ENCODE measurements at places on chromosomes 3 and 15. TPM values are rescaled to one million over a fixed set of nuclear protein-coding genes. Genes with fewer than 3 reads are reported as not detected.

DNA sequence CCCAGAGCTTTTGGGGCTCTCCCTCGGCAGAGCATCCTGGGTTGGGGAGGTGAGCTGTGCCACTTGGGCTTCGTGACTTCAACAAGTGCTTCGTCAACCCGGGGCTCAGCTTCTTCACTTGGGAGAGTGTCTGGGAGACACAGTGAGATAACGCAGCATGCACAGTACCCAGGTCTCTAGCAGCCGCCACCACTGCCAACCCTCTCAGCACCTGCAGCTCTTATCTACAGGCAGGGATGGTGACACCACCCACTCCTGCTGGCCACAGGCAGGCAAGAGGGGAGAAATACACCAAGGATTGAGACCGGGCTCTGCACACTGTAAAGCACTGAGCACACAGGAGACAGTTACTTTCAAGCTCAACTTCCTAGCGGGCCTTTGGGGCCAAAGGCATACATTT, 11.6 kb downstream of the TKT start:
- peaks cover 57% of the 10 kb centered on the region for H3K4me1 ChIP-seq
- peaks cover 36% of the 10 kb centered on the region for H3K36me3 ChIP-seq
- H3K4me3 ChIP-seq: no peak overlapping the region
- no peaks in the 10 kb centered on the region for H3K27me3 ChIP-seq

Gene IL17RE
- total RNA-seq: 0.20 TPM

DNA sequence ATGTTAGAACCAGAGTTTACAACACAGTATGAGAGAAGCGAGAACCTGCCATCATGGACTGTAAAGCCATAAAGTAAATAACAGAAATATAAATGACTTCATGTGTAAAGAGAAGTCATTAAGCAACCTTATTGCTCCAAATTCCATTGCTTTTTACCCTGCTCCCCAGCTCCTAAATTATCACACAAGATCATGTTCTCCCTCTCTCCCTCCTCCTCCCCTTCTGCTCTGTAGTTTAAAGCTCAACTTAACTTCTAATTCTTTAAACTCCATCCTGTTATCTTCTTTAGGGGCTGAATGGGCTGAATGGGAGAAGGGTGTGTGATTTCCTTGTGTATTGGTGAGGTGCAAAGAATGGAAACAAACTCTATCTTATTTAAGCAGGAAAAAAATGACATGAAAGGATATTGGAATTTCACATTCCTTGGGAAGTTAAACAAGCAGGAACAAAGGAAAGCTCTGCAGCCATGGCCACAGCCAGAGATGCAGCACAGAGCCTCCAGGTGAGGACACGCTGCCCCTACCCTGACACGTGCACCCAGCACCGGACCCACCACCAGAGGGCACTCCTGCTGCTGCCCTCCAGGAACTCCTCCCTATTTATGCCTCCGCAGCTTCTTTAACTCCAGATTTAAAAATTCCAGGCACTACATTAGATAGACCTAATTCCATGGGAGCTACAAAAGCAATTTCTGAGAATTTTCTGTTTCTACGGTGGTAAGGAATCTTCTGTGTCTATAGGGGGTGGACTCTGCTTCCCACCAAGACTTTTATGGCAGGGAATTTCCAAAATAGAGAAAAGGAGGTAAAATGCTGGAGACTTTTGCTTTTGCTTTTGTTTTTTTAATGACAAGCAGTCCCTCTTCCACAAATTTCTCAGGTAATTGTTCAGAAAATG, 76.9 kb upstream of the ABI3BP start:
- H3K4me1 ChIP-seq: no peaks in the 10 kb centered on the region
- no peak overlapping the region for H3K4me3 ChIP-seq
- no peak overlapping the region for H3K27ac ChIP-seq

DNA sequence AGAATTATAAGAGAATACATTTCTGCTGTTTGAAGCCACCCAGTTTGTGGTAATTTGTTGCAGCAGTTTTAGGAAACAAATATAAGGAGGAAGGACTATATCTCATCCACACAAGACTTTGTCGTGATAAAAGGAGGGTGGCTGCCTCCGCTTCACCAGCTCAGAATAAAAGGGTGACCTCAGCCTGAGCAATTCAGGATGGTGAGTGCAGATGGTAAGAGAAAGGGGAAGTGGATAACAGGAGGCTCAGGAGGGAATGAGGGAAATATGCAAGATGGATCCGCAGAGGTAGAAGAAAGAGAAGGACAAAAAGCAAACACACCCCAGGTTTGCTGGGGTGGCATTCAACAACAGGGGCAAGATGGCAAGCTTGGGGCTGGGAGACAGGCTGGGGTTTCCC, 108.1 kb upstream of the TNFAIP8L3 start:
- H3K4me3 ChIP-seq: no peak overlapping the region
- H3K27ac ChIP-seq: no peak overlapping the region
- no peaks in the 10 kb centered on the region for H3K36me3 ChIP-seq

Gene SLC12A1
- total RNA-seq: not detected

DNA sequence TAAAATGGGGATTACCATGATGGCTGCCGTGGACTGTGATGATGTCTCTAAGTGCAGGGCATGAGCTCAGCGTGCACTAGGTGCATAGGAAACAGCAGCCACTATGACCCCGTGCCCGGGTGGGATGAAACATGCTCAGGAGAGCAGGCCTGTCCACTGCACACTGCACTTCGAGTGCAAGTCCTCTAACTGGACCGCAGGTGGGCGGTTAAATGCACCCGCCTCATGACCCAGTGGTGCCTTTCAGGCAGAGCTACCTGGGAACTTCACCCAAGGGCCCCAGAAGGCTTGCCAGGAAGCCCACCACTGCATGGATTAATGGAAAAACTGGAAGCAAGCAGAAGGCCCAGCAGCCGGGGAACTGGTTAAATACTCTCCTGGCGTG, 34.0 kb downstream of the PRKCD start:
- no peak for DNase-seq
- peaks cover 15% of the 10 kb centered on the region for H3K4me1 ChIP-seq
- H3K27me3 ChIP-seq: no peaks in the 10 kb centered on the region
- no peak overlapping the region for H3K4me3 ChIP-seq

DNA sequence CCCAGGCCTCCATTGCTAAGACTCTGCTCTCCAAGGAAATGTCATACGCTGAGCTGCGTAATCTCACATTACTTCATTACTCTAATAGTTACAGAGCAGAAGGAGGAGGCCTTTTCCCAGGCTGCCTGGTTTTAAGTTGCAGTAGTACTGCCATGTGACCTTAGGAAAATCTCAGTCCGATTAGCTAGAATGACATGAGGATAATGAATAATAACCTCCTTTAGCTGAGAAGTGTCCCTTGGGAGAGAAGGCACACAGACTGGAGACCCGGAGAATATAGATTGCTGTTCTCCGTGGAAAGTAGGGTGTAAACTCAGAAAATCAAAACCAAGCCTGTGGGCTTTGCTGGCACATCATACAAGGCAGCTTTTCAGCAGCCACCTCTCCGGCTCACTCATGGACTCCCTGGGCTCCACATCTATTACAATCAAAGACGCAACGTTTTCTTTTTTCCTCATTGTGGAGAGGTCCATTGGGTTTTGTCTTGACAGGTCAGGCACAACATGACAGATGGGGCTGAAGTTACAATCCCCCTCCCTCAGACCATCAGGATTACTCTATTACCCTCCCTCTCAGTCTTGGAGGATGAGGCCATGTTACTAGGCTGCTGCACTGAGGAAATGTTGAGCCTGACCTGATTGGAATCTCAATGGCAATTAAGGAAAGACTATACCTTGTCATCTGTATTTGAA, 134.8 kb upstream of the MB21D2 start:
- no peaks in the 10 kb centered on the region for H3K27me3 ChIP-seq
- DNase-seq: no peak
- no peak overlapping the region for H3K4me3 ChIP-seq
- no peaks in the 10 kb centered on the region for H3K4me1 ChIP-seq
- no peaks in the 10 kb centered on the region for H3K36me3 ChIP-seq
